ENCODE measurements at places on chromosomes 4 and X.

DNA sequence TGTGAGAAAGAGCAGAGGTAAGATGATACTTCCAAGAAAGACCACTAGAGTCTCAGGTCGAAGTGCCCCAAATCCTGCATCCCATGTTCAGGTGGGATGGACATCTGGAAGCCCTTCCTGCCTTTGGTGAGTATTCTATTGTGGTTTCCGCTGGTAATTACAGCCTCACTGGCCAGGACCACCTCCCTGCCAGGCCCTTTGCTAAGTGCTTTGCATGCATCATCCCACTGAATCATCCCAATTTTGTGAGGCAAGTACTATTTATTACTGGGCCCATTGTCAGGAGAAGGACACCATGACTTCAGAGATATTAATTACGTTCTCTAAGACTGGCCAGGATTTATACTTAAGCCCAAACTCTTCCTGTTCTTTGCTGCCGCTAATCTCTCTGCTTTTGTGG is 10.7 kb upstream of the PASD1 start:
- DNase-seq = no peak

DNA sequence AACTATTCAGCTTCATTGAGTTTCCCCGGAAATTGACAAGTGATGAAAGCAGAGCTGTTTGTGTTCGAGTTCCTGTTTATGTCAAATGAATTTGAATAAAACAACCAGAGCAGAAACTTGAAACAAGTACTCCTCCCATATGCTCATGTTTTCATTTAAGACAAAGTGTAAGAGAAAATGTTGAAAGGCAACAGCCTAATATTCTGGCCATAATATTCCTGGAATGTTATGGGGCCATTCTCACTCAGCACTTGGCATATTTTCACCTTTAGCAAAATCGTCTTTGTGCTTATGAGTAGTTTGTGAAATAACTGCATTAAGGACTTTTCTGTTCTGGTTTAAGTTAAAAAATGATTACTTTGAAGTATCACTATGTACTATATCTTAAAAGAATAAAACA is 276.0 kb upstream of the FAT1 start:
- DNase-seq = no peak

GRCh38 chr4:159145318-159145991 is 42.6 kb downstream of the RAPGEF2 start:
- no peak for DNase-seq

DNA sequence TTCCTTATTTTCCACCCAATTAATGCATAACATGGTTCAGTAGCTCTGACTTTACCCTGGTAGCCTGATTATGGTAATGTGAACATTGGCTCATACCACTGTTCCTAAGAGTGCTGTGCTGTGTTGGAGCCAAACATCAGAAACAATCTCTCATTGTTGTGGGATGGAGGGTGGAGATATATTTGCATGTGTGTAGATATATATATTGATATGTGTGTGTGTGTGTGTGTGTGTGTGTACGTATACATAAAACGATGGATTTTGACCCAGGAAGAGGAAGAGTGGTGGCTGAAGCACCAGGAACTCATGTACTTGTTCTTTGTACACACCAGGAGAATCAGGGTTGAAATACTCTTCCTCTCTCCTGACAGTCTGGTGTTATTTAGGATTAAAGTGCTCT is 247.7 kb downstream of the IL15 start:
- no peak for DNase-seq

GRCh38 chr4:112953262-112953661 is 96.2 kb upstream of the ANK2 start:
- no peak for DNase-seq

DNA sequence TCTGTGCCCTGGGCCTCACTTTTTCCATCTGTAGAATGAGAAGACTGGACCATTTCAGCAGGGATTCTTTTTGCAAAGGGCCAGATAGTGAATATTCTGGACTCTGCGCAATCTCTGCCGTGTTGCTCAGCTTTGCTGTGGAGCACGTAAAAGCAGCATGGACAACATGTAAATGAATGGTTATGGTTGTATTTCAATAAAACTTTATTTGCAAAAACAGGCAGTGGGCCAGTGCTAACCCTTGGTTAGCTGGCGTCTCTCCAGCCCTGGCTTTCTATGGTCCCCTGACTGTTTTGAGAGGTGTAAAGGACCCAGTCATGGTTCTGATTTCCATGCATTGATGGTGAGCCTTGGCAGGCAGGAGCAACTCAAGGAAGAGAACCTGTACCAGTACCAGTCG is 18.7 kb downstream of the WFS1 start:
- DNase-seq = no peak

DNA sequence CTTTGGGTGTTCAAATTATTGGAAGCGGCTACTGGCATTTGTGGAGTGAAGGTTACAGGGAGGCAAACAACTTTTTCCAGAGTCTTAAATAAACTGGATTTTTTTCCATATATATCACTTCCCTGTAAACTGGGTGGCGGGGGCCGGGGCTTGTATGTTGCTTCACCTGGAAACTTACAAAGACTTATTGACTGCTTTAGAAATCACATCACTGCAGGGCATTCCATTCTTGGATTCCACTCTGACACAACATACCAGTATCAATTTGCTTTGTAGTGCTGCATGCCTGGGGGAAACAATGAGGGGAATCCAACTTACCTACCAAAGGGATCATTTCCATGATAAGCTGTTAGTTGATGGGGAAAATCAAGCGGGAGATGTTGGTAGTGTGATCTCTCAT is 21.7 kb upstream of the FAM156A start:
- no peak for DNase-seq

DNA sequence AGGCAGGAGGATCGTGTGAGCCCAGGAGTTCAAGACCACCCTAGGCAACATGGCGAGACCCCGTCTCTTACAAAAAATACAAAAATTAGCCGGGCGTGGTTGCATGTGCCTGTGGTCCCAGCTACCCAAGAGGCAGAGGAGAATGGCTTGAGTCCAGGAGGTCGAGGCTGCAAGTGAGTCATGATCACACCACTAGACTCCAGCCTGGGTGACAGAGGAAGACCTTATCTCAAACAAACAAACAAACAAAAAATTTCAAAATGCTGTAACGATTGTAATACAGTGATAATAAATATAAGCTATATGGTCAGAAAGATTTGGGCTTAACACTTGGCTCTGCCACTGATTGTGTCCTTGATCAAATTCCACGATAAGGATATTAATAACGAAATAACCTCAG is 24.2 kb downstream of the SLC25A4 start:
- DNase-seq = no peak

GRCh38 chr4:147730333-147730732 is 1.6 kb upstream of the ARHGAP10 start:
- no peak for DNase-seq

DNA sequence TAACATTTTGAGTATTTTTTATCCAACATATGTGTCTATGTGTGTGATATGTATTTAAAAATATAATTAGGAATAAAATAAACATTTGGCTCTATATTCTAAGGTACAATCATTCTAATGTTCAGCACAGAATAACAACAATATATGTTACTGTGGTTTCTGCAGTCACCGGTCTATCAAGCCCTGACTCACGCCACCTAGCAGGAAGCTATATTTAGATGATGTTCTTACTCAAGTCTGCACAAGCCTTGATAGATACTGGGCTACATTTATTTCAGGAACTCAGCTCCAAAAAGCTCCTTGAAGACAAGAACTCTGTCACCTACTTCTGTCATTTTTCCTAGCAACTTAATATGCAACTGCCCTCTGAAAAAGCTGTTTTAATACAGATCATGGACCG is 152.0 kb upstream of the FTHL17 start:
- DNase-seq = no peak

DNA sequence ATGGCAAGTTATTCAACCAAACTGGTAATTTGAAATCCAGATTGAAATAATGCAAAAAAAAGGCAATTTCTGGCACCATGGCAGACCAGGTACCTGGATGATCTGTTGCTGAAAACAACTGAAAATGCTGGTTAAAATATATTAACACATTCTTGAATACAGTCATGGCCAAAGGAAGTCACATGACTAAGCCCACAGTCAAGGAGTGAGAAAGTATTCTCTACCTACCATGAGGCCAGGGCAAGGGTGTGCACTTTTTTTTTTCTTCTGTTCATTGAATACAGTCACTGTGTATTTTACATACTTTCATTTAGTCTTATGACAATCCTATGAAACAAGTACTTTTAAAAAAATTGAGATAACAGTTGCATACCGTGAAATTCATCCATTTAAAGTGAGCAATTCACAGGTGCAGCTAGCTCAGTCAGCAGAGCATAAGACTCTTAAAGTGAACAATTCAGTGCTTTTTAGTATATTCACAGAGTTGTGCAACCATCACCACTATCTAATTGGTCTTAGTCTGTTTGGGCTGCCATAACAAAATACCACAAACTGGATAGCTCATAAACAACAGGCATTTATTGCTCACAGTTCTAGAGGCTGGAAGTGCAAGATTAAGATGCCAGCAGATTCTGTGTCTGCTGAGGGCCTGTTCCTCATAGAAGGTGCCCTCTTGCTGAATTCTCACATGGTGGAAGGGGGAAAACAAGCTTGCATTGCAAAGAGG is 4.8 kb upstream of the MPP1 start:
- DNase-seq = no peak

GRCh38 chrX:48754238-48754637 is 7.3 kb upstream of the GLOD5 start:
- no peak for DNase-seq

- DNase-seq = no peak
Observed at GRCh38 chr4:121107507-121107906, 35.2 kb upstream of the NDNF start.

DNA sequence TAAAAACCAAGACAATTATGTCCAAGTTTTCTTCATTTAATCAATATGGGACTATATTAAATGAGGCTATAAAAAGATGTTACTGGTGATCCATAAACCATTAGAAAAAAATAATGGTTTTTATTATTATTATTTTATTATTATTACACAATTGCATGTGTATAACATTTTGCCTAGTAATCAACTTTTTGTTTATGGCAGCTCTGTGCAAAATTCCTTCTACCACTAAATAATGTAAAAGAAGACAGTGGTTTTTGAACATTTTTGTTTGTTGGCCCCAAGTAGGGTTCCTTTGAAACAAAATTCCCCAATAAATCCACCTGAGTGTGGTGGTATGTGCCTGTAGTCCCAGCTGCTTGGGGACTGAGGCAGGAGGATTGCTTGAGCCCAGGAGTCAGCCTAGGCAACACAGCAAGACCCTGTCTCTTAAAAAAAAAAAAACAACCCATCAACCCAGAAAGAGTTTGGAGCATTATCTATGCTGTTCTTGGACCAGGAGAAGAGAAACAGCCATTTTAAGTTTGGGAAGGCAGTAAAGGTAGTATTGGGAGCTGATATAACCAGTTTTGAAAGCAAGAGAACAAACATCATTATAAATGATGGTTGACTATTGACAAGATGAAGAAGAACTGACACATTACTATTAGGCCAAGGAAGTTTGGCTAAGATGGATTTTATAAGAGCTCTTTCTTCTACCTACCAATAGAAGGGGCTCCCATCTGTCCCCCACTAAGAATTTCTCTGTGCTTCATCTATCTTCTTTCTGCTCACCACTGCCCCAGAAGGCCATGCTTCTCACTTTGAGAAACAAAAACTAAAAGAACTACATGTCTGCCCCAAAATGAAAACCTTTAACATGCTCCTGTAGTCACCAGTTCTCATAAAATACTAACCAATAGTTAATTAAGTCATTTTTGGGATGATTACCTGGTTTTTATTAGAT is 2.2 kb downstream of the TMEM156 start:
- no peak for DNase-seq

- DNase-seq = no peak
Observed at GRCh38 chr4:73687421-73687820, 52.9 kb upstream of the CXCL8 start.

- no peak for DNase-seq
Observed at GRCh38 chr4:41468122-41468521, 69.8 kb upstream of the LIMCH1 start.

DNA sequence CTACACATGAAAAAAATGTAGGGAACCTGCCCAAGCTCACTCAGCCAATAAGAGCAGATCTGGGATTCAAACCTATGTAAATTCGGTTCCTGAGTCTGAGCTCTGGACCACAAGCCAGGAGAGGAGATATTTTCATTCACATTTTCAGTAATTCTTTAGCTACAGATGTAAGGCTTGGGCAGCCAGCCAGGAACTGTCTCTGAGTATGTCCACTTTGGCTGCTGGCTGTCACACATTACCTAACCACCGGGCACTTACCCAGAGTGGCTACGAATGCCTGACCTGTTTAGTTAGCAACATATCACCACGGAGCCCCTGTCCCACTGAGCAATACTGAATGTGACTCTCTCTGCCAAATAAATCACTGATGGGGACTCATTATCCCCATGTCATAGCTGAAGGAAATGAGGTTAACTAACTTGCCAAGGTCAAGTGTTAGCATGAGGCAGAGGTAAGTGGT is 15.3 kb downstream of the USP46 start:
- DNase-seq = peak; percentile 35

GRCh38 chr4:33959519-33959918 is 2284.8 kb downstream of the ARAP2 start:
- no peak for DNase-seq

- no peak for DNase-seq
Observed at GRCh38 chr4:80261989-80262600, 4.4 kb upstream of the FGF5 start.

DNA sequence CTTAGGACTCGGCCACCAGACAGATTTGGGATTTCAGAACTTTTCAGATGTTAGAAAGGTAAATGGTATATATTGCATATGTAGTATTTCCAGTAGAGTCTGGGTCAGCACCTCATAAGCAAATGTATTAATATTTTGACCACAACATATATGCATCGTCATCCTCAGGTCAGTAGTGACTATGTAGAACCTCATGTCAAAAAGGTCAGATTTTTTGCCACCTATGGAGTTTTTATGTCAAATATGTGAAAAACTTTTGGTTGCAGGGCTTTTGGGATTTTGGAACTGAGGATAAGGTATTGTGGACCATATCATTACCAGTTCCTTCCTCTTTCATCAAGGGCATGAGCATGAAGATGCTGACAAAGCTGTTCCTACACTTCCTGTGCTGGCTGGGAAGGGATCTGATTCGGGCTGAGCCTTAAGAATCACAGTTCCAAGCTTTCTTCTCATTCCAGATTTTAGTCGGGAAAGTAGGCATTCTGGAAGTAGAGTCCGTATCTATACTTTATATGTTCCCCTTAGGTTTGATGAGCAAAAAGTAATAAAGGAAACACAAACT is 183.0 kb upstream of the PGRMC2 start:
- DNase-seq = no peak

- DNase-seq = no peak
Observed at GRCh38 chr4:156896527-156896926, 75.1 kb downstream of the PDGFC start.

DNA sequence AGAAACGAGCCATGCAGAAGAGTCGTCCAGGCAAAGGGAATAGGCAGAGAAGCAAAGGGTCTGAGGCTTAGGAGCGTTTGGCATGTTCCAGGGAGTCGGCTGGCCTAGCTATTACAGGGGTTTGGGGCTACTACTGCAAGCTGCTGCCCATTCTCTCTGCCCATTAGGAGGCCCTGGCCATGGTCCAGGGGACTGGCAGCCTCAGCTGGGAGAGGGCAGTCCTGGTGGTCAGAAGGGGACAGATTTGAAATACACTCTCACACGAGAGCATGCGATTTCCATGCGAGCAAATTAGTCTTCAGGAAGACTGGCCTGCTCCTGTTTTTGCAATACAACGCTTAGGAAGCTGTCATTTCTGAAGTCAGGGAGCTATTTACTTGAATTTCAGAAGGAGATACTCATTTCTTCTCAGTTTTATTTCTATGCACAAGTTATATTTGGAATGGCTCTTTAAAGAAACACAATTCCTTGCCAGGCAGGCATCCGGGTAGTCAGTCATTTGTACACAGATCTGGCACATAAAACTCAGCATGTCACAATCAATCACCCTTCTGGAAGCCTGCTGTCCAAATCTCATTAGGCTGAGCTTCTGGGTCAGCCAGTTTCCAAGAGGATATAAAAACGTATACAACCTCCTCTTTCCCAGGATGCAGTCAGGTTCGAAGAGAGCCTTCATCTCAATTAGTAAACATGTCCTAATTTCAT is 27.0 kb downstream of the PROM1 start:
- DNase-seq = no peak

Data from fibroblast of the conjunctiva (primary cell).